ENCODE measurements at places on chromosomes 1 and 21. TPM values are rescaled to one million over a fixed set of nuclear protein-coding genes. Genes with fewer than 3 reads are reported as not detected.

DIO1 gene
- total RNA-seq = not detected

- DNase-seq = no peak
These were observed 6.2 kb upstream of the MAPKAPK2 start for GRCh38 chr1:206678490-206678889.

DNA sequence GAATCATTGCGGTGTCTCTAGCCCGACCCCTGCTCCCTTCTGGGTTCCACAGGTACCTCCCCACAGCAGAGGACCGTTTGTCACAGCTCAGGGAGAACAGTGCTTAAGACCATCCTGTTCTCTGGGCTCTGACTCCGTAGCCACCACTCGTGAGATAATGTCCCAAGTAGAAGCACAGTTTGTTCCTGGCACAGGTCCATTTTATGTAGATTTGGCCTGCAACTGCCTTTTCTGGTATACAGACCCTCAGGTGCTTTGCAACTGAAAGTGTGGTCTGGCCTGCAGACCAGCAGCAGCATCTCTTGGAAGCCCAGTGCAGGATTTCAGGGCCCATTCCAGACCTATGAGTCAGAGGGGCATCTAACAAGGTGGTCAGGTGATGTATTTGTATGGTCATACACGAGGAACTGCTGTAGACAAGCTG is 28.4 kb upstream of the TMEM125 start:
- DNase-seq = no peak

DNA sequence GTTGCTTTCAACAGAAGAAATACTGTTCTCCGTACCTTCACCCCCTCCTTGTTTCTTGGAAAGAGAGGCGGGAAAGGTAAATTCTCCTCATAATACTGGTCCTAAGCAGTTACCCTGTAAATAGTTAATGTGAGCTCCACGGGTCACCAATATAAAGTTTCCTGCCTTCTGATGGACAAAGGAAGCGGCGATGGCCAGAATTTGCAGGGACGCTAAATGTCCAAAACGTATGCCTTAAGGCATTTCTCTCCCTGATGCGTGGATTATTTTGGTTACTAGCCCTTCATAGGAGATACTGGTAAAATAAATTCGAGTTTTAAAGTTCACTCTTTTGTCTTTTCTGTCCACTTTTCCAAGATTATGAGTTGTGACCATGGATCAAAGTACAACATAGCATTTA is 898 bp upstream of the PTGS2 start:
- DNase-seq = no peak

GRCh38 chr1:181557313-181557712 is 74.0 kb downstream of the CACNA1E start:
- no peak for DNase-seq

GRCh38 chr21:33825915-33826314 is 89.7 kb downstream of the ATP5PO start:
- no peak for DNase-seq

PLEKHN1 gene
- not detected for total RNA-seq

DNA sequence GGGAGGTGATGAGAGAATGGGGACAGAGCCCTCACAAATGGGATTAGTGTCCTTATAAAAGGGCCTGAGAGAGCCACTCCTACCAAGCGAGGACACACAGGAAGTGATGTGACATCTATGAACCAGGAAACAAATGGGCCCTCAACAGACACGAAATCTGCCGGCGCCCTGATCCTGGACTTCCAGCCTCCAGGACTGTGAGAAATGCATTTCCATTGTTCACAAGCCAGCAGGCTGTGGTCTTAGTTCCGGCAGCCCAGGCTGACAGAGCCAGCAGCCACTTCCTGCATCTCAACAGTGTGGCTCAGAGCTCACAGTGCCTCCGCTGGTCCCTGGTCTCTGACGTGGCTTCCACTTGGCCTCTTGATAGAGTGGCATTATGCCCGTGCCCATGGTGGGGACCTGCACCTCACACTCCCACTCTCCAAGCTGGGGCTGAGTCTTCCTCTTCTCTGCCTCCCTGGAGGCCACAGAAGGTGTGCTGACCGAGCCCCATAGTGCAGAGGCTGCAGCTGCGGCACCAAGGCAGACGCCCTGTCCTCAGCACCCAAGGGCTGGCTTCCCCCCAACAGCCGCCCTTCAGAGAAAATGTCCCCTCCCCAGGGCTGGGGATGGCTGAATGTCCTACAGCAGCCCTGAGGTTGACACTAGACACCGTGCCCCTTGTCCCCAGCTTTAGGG is 44.9 kb downstream of the ACOT7 start:
- no peak for DNase-seq

- DNase-seq = no peak
These were observed 139.1 kb upstream of the ZNHIT6 start for GRCh38 chr1:85847356-85847755.

CD2 gene
- 2.0 TPM for total RNA-seq

ANGPTL3 gene
- not detected for total RNA-seq

- DNase-seq = peak; percentile 28
These were observed 21.5 kb downstream of the NDUFS5 start for GRCh38 chr1:39047374-39048229.

GOLT1A gene
- total RNA-seq = not detected

DNA sequence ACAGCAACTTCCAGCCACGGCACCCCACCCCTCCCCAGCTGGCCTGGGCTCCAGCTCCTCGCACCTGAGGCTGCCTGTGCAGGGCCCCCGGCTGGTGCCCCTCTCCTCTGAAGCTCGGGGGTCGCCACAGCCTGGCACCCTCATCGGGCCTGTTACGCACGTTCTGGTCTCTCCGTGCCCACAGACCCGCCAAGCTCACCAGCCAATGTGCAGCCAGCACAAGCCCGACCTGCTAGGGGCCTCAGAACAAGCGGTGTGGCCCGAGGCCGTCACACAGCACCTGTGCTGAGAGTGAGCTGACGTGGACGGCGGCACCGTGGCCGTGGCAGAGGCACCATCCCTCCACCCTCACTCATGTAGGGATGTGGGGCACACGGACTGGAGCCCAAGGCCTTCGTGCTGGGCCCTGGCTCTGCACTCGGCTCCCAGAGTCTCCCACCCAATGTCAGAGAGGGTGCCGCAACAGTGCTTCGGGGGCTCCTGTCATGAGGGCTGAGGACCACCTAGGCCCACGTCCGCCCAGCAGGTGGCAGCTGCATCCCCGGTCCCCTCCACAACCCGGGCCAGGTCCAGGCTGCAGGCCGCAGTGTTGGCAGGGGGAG is 4.4 kb upstream of the SAMD11 start:
- no peak for DNase-seq

DNA sequence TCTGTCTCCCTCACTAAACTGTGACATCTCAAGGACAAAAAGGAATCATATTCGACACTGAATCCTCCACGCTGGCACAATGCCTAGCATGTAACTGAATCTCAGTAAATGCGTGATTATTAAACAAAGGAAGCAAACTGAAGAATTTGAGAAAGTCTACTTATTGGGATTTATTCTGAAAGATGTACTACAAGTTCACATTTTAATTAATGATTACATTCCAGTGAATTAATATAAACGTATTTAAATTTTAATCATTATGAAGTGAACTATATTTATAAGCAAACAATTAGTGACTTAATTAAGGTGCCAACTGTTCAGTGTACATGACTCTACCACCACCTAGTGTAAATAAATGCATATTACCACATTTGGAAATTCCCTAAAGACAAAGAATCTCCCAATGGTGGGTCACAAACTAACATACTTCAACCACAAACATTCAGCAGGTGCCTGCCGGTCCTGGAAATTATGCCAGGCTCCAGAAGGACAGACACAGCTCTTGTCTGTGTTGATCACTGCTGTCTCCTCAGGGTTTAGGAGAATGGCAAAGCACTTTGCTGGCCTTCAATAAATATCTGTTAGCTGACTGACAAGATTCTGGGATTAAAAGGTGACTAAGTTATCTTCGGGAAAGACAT is 56.3 kb downstream of the SMYD3 start:
- no peak for DNase-seq

DNA sequence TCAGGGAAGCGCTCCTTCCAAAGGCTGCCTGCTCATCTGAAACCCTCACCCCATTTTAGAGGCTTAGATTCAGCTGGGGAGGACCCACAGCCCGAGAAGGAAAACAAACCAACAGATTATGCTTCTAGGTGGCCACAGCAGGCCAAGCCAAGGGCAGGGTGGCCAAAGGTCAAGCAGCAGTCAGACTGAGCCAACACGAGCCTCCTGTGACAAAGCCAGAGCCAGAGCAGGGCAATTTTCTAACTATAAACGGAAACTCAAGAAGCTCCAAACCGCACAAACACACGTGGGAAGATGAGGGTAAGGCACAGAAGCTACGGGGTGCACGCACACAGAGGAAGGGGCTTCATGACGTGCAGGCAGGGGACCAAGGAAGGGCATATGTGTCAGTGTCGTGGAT is 64.1 kb downstream of the PLEKHA6 start:
- no peak for DNase-seq

TTC24 gene
- not detected for total RNA-seq

GRCh38 chr1:151546011-151546925 is 6.2 kb downstream of the TUFT1 start:
- DNase-seq = no peak

DNA sequence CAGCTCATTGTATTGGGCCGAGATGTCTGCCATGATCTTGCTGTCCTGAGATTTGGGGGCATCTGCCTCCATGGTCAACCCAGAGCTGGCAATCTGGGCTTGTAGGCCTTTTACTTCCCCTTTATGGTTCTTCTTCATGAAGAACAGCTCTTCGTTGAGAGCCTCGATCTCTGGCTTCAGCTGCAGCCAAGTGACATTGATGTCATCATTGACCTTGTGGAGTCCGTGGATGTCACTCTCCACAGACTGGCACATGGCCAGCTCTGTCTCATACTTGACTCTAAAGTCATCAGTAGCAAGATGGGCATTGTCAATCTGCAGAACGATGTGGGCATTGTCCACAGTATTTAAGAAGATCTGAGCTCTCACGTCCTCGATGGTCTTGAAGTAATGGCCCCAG is 29.2 kb downstream of the RAP1A start:
- no peak for DNase-seq

DNA sequence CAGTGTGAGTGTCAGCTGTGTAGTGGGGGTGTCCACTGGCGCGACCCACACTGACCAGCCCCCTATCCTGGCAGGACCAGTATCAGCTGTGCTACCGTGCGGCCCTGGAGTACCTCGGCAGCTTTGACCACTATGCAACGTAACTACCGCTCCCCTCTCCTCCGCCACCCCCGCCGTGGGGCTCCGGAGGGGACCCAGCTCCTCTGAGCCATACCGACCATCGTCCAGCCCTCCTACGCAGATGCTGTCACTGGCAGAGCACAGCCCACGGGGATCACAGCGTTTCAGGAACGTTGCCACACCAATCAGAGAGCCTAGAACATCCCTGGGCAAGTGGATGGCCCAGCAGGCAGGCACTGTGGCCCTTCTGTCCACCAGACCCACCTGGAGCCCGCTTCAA is 28.1 kb upstream of the KDM4A start:
- no peak for DNase-seq

ADAM30 gene
- not detected for total RNA-seq

DNA sequence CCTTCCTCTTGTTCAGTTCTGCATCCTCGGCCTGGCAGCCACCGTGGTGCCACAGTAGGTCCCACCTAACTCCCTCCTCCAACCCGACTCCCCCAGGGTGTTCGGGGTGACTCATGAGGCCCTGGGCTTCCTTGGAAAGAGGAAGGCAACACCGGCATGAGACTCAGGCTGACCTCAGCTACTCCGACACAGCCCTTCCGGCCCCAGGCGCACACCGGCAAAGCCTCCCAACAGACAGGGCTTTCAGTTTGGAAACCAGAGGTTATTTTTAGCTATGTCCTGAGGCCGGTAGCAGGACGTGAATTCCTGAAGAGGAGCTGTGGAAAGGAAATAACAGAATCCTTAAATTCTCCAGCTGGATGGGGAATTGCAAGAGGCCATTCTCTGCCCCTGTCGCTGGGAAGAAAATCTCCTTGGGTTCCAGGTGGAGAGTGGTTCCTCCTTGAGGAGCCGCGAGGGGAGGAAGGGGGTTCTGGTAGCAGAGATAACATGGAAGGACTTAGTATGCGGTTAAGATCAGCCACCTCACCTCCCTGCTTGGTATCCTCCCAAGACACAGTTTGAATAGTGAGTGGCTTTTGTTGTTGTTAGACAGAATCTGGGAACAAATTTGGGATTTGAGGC is 24.4 kb downstream of the PLXNA2 start:
- no peak for DNase-seq

- no peak for DNase-seq
These were observed 15.3 kb downstream of the CD55 start for GRCh38 chr1:207336559-207337467.

ATP1A4 gene
- not detected for total RNA-seq

DNA sequence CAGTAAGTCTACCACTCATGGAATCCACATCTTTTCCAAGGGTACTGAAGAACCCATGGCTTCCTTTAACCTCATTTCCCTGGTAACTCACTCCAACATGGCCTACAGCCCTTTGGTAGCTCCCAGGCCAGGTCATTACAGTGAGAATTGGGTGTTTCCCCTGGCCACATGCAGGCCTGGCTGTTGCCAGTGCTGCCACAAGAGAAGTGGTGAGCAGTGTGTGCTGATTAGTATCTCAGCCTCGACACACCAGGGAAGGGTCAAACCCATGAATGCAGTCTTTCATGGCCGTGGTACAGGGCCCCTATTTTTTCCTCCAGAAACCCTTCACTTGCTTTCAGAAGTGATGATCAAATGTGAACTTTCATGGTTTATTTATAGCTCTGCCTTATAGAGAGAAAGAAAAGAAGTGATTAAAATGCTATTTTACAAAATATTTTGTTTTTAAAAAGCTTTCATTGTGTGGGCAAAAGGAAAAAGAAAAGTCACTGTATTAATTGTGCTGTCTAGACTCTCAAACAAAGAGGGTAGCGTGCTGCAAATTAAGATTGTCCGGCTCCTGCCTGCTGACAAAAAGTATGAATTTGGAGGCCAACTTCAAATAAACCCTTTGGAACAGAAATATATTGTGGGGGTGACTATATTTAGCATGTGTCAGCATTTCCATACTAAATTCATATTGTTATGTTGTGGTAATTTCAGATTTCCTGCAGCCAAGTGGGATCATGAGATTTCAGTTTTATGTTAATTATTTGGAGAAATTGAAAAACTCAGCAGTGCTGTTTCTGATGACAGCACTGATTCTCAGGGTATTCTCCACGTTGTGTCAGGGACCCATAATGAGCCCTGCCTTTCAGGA is 62.0 kb upstream of the HOOK1 start:
- no peak for DNase-seq

DNA sequence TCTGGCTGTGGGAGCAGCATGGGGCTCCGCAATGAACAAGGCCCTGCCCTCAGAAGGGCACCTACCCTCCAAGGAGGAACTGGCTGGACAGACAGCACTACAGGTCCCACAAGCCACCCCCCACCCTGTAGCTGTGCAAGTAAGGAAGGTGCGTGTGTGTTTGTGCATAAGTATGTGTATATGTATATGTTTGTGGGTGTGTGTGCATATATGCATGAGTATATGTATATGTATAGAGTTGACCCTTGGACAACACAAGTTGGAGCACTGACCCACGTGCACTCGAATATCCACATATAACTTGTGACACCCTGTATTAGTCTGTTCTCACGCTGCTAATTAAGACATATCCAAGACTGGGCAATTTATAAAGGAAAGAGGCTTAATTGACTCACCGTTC is 22.6 kb upstream of the TENT5C start:
- DNase-seq = no peak

- no peak for DNase-seq
These were observed at the start of gene FNDC10 for GRCh38 chr1:1599935-1600860. Gene FNDC10, minus strand, starts transcription at chr1:1600135. Its CDS starts 120 bp downstream, at chr1:1600015.

Data from omental fat pad (tissue), 4 donors.